T-helper 17 cell (primary cell): ENCODE measurements at places on chromosomes 4 and X.
A peak's percentile ranks its signal among the peaks of the same experiment; 100 is the strongest.

DNA sequence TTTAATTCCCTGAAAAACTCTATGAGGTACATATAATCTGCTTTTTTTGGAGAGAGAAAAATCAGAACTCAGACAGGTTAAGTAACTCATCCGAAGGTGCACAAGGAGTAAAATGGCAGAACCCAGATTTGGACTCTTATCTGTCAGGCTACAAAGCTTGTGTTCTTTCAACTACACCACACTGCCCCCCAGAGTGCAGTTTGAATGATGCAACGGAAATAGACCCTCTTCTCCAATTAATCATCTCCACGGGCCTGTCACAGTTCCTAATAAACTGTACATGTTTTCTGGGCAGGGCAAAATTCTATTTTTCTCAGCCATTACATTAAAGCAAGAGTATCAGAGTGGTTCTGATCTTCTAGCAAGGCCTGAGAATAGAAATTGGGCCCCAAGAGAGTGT is 35.3 kb upstream of the DCX start:
- no peak for DNase-seq

DNA sequence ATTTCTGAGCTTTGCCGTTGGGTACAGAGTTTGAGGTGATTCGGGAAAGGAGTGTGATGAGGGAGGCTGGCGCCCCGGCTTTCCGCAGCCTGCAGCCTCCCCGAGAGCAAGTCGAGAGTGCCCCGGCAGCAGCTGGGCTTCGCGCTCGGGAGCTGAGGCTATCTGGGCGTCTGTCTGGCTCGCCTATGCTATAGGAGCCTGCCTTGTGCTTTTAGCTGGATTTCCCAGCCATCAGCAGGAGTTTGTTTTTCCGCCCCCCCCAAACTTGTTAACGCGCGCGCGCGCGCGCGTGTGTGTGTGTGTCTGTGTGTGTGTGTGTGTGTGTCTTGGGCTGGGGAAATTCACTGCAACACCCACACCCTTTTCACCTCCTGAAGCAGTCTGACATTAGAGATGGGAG is 765 bp upstream of the DGKK start:
- no peak for DNase-seq

DNA sequence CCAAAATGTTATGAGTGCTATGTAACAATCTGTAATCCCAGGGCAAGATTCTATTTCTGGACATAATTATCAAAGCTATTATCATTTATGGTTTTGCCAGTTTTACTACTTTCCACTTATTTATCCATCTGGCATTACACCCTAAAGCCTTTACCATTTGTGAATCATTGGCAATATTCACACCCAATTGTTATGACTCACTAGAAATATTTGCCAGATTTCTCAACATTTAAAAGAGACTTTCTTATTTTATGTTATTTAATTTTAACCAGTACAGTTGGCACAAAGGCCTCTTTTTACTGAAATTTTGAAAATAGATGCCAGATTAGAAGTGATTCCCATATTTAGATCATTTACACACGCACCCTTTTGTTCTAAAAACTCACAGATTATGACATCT is 242.7 kb upstream of the WDFY3 start:
- no peak for DNase-seq

- no peak for DNase-seq
Measured at GRCh38 chrX:111402344-111402743, 9.6 kb downstream of the DCX start.

DNA sequence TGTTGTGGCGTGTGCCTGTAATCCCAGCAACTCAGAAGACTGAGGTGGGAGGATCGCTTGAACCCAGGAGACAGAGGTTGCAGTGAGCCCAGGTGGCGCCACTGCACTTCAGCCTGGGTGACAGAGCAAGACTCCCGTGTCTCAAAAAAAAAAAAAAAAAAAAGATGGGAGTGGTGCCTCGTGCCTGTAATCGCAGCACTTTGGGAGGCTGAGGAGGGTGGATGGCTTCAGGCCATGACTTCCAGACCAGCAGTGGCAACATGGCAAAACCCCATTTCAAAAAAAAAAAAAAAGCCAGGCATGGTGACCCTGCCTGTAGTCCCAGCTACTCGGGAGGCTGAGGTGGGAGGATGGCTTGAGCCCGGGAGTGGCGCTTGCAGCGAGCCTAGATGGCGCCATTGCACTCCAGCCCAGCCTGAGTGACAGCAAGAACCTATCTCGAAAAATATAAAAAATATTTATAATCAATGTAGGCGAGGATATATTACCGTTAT is 27.0 kb downstream of the EIF2S3 start:
- peak; percentile 16 for DNase-seq

DNA sequence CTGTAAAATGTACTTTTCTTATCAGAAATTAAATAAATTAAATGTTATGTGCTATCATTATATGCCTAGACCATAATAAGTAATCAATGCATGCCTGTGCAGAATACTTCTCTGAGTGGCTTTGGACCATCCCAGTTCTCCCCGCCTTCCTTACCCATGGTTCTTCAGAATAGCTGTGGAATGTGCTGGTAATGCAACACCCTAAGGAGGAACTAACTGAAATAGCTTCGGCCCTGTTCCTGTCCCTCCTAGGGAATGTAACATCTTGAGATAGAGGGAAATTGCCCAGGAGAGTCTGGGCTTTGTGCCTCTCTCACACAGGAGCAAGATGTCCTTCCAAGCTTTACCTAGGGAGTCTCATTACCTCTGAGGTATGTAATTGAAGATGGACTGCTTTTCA is 693.6 kb upstream of the HS3ST1 start:
- no peak for DNase-seq

- DNase-seq: no peak
Measured at GRCh38 chrX:131734621-131735020, 190.7 kb downstream of the OR13H1 start.

GRCh38 chrX:43166874-43167273 is 388.9 kb upstream of the PPP1R2C start:
- DNase-seq: no peak

- no peak for DNase-seq
Measured at GRCh38 chr4:53015681-53016080, 153.6 kb downstream of the RASL11B start.

- DNase-seq: no peak
Measured at GRCh38 chr4:150302553-150302952, 224.3 kb downstream of the DCLK2 start.

- DNase-seq: no peak
Measured at GRCh38 chrX:13996650-13997049, 33.0 kb downstream of the GEMIN8 start.

- no peak for DNase-seq
Measured at GRCh38 chrX:16635596-16635995, 14.4 kb upstream of the S100G start.

- DNase-seq: no peak
Measured at GRCh38 chr4:813900-814299, 12.0 kb downstream of the CPLX1 start.

- no peak for DNase-seq
Measured at GRCh38 chrX:119694601-119695534, 1.9 kb upstream of the SEPTIN6 start.

DNA sequence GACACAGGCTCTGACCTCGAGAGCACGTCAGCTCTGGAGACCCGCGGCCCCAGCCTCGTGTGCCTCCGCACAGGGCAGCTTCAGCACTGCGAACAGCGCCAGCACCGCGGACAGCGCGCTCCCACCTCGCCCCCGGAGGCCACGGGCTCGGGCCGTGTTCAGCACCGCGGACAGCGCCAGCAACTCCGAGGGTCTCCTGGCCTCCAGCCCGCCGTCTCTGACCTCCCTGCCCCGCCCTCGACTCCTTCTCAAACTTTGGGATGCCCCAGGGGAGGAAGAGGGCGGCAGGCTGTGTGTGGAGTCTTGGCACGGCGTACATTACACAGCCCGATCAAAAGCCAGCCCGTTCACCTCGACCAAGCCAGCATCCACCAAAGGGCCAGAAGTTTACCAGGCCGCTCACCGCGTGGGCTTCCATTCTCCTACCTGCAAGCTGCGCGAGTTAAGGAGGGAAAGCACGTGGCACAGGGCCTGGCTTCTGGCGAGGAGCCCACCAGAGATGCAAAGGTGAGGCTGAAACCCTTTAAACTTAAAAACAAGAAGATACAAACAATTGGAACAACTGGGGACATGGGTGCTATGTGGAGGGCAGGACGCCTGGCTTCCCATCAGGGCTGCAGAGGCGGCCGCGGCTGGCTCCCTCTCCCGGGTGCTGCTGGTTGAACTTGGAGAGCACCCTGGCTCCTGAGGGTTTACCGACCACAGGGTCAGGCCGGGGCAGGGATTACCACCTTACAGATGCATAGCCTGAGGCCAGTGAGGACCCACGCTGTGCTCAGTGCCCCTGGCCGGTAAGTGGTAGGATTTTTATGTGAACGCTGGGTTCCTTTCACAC is 4.5 kb upstream of the NKX1-1 start:
- DNase-seq: no peak

- no peak for DNase-seq
Measured at GRCh38 chrX:14802943-14803710, 69.7 kb downstream of the FANCB start.

DNA sequence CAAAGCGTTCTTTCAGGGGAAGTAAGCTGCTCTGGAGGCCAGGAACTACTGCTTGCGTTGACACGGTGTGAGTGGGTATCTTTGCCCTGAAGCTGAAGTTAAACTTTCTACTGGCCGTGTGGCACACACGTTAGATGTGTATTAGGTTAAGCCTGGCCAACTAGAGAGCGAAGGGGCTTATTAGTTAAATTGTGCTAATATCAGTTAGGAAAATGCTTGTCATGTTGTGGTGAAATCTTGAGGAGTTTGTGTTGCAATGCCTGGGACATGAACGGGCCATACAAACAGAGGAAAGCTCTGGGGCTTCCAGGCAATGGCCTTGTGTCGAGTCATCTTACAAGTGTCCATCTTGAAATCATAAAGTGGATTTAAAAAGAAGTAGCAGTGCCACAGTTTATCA is 62.6 kb downstream of the NSUN7 start:
- DNase-seq: no peak

GRCh38 chr4:72186714-72187113 is 154.9 kb downstream of the NPFFR2 start:
- no peak for DNase-seq

GRCh38 chr4:151641167-151641566 is 119.6 kb downstream of the GATB start:
- DNase-seq: no peak

GRCh38 chr4:82394896-82395295 is 21.1 kb upstream of the HNRNPD start:
- no peak for DNase-seq

- no peak for DNase-seq
Measured at GRCh38 chr4:129668092-129668491, 572.1 kb downstream of the C4orf33 start.

DNA sequence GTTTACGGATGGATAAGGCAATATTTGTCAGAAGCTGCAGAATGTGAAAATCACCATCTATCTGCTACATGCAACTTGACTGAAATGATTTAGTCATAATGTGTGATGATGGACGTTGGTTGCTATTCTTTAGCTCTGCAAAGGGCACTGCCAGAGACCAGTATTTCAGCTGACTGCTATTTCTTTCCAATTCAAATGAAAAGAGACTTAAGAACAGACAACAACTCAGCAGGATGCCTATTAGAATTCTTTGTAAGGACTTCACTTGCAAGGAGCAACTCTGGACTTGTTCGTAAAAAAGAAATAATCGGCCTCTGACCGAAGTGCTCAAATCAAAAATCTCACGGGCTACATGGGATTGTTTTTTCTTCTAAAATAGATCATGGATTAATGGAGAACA is 262.7 kb downstream of the DHX15 start:
- no peak for DNase-seq

GRCh38 chr4:142356801-142357200 is 489.3 kb downstream of the INPP4B start:
- no peak for DNase-seq
